NCI-H526 (cell line): ENCODE measurements at places on chromosomes 6 and 20.
A peak's percentile ranks its signal among the peaks of the same experiment; 100 is the strongest.

- DNase-seq: no peak
These were observed 30.4 kb upstream of the SPDEF start for GRCh38 chr6:34586327-34587040.

DNA sequence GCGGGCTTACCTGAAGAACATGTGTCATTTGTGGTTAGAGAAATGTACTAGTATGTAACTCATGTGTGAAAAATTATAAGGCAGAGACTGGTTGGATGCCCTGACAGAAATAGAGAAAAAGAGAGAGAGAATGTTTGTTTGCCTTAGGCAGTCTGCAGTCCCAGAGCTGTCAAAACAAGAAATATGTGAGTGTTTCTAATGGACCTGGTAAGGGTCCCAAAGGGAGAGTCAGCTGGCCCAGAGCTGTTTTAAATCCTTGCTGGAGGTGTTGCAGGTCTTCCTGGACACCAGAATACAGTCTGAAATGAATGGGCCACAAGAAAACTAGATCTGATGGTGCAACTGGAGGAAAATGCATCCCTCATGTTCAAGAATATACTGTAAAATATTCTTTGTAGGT is 158.3 kb upstream of the OGFRL1 start:
- DNase-seq: no peak

DNA sequence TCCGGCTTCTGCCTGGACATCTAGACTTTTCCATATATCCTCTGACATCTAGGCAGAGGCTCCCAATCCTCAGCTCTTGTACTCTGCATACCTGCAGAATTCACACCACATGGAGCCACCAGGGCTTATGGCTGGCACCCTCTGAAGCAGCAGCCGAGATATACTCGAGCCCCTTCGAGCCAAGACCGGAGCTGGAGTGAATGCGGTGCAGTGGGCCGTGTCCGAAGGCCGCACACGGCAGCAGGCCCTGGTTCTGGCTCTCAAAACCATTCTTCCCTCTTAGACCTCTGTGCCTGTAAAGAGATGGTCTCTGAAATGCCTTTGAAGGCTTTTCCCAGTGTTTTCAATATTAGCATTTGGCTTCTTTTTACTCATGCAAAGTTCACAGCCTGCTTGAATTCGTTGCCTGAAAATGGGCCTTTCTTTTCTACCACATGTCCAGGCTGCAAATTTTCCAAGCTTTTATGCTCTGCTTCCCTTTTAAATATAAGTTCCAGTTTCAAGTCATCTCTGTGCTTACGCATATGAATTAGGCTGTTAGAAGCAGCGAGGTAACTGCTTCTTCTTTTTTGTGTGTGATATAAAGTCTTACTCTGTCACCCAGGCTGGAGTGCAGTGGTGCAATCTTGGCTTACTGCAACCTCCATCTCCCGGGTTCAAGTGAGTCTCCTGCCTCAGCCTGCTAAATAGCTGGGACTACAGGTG is 3.8 kb upstream of the SIRPB1 start:
- DNase-seq: no peak

- no peak for DNase-seq
These were observed 1.4 kb upstream of the BPIFB1 start for GRCh38 chr20:33281550-33282146.

DNA sequence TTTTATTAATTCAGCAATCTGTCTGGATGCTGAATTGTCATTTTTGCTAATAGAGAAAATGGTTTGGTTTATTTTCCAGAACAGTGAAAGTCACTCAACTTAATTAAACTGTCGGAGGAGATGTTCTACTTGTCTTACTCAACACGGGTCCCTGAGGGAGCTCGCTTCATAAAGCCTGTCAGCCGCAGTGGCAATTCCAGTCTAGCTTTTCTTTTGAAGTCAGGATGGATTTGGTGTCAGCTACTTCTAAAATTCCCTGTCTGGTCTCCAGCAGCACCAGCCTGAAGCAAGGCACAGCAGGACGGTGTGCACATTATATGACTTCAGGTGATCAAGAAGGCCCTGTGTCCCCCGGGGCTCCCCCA is 261.5 kb downstream of the SLC24A3 start:
- no peak for DNase-seq

DNA sequence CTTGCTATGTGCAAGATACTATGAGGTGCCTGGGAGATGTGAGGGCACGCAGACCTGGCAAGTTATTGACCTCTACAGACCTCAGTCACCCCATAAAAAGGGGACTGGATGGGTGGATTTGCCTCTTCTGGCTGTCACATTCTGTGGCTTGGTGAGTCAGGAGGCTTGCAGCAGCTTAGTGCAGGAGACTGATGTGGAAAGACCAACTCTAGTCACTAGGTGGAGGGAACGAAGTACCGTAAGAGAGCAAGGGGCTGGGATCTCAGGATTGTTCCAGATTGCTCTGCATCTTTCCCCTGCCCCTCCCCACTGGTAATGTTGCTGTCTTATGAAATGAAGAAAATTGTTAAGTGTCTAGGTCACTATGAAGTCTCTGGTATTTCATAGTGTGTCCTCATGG is 3.3 kb downstream of the MAPRE1 start:
- DNase-seq: no peak

- DNase-seq: no peak
These were observed 117.6 kb downstream of the DST start for GRCh38 chr6:56524891-56525703.

DNA sequence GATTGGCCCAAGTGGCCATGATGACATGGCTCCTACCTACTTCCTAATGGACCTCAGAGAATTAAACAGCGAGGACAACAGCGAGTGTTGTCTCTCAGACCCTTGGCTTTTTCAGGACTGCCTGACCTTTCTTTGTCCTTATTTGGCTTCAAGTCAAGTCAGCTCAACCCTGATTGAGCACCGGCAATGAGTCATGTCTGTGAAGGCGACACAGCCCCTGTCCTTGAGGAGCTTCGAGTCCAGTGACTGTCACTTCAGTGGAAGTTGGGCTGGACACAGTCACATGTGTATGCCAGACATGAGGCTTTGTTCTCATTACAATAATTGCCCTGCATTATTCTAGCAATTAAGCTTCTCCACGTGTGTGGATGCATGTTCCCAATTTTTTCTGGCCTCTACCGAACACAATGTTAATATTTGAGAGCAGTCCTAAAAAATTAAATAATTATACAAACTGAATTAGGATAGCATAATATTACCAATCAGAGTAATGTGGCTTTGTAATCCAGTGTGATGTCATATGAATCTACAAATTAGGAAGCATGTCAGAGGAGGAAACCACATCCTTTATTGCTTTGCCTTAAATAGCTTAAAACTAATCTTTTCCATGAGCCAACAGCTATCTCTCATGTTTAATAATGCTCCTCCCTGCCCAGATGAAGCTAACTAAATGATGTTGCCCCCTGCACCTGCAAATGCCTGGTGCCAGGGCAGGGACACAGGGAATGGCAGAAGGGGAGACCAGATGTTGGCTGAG is 178.6 kb downstream of the CDH26 start:
- no peak for DNase-seq

GRCh38 chr20:52047811-52048764 is 143.5 kb downstream of the ZFP64 start:
- DNase-seq: no peak

DNA sequence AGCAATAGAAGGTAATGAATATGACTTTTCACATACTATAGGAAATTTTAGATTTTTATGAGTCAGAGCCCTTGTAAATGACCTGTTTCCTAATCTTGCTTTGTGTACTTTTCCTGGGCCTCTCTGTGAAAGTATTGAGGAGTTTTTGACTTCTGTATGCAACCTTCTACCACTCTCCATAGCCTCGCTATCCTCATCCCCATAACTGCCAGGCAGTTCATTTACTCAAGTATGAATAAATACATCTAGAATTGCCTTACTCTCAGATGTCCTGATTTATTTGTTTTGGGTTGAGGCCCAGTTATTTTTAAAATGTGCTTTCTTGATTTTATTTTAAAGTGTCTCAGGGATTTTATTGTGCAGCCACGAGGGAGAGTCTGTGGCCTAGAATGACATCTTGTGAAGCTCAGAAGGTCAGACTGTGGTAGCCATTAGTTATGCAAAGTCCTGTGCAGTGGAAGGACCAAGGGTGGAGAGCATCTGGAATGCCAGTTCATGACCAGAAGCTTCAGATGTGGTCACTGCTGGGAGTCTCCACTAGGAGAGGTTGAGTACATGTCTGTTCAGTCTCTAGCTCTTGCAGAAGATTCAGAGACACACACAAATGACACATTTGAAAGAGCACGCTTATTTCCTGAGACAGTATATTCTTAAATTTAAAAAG is 346.2 kb upstream of the IMPG1 start:
- no peak for DNase-seq

GRCh38 chr6:106700581-106700980 is 71.2 kb downstream of the QRSL1 start:
- DNase-seq: no peak

DNA sequence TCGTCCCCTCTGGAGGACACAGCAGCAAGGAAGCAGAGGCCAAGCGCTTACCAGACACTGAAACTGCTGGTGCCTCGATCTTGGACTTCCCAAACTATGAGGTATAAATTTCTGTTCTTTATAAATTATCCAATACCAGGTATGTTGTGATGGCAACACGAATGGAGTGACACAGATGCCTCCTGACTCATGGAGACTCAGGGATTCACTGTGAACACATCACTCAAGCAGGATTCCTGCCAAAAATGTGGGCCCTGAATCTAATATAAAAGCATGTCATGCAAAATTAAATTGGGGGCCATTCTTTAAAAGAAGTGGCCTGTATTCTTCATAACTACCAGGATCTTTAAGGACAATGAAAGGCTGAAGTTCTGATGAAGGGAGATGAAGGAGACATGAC is 52.5 kb upstream of the SLC22A23 start:
- no peak for DNase-seq

- DNase-seq: no peak
These were observed 80.0 kb downstream of the LAMP5 start for GRCh38 chr20:9594284-9594875.

GRCh38 chr20:48702455-48702913 is 125.3 kb downstream of the PREX1 start:
- DNase-seq: peak; percentile 55

DNA sequence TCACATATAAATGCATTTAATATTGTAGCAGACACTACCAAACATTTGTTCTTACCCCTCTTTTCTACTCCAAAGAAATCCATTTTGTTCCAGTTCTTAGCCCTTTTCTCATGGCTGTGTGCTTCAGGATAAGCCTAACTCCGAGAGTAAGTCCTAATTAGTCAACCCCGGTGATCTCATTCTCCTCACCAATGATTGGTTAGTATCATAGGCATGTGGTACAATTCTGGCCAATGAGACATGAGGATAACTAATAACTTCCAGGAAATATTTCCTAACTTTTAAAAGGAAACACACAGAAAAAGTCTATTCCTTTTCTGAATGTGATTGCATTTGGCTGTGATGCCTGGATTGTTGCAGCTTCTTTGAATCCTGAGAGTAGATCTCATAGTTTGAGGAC is 116.0 kb downstream of the GPR63 start:
- no peak for DNase-seq

DNA sequence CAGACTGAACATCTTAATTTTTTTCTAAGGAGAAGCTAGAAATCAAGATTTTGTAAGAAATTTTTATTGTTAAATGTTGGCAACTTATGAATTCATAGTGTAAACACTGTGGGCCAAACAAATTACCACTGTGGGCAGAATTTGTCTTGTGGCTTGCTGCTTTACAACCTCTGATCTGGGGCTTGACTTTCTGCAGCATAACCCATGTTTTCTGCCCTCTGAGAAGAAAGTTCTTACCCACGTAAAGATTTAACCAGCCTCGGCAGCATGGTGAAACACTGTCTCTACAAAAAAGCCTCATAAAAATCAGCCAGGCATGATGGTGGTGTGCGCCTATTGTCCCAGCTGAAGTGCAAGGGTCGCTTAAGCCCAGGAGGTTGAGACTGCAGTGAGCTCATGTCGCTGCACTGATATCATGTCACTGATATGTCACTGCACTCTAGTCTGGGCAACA is 12.9 kb downstream of the ITCH start:
- peak; percentile 66 for DNase-seq

- DNase-seq: peak; percentile 57
These were observed 6.1 kb upstream of the POU3F2 start for GRCh38 chr6:98828211-98828788.

DNA sequence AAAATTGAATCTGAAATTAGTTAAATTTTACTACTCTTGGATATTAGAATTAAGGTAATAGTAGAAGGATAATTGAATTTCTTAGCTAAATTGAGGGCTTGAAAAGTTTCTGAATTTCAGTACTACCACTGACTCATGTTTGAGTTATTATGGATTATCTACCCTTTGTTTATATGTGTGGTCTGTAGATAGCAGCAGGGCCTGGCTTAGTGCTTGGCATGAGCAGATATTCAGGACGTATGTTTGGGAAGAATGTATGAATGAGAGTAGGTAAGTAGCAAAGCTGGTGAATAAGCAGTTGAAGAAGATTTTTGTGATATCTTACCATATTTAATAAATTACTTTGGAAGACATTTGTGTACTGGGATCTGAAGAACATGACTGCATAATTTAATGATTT is 152.7 kb downstream of the MACROD2 start:
- DNase-seq: no peak

DNA sequence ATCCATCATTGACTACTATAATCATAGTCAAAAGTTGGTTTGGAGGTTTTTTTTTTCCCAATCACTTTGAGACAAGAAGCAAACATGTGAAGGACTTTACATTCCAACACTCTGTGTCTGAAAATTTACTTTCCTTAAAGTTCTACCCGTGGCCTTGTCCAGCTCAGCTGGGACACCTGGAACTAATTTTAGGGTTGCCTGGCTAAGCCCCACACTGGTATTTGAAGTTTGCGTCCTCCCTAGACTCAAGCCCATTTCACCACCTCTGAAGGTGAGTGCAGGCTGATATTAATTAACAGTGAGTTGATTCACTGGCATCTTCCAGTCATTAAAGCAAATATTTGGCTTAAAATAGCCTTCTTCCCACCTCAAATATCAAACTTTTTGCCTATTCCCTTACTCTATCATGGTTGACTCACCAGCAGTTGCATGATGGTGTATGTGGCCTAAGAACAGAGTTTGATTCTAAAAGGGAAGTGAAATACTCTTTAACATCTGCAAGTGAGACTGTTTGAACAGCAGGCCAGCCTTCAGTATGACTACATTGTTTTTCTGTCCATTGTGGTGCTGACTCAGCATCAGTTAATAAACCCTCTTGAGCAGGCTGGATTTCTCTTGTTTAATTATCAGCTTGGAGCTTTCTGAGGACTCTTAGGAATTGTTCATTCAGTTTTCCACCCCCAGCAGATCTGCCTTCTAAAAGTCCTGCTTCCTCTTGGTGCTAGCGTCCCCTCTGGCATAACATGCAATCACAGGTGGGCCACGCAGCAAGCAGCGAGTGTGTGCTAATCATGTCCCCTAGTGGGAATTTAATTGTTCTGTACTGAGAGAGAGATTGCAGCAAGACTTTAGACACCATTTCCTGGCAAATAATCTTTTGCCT is 1.8 kb upstream of the PRDM1 start:
- DNase-seq: peak; percentile 52

GRCh38 chr6:27414996-27415395 is 26.4 kb downstream of the ZNF391 start:
- DNase-seq: no peak

- no peak for DNase-seq
These were observed 158.3 kb downstream of the TMEM242 start for GRCh38 chr6:157164972-157165371.

- DNase-seq: no peak
These were observed 35.4 kb downstream of the CEP250 start for GRCh38 chr20:35490736-35491181.

- DNase-seq: no peak
These were observed 364.0 kb upstream of the ARID1B start for GRCh38 chr6:156413154-156413553.
